ENCODE measurements at places on chromosomes 5 and 9.

DNA sequence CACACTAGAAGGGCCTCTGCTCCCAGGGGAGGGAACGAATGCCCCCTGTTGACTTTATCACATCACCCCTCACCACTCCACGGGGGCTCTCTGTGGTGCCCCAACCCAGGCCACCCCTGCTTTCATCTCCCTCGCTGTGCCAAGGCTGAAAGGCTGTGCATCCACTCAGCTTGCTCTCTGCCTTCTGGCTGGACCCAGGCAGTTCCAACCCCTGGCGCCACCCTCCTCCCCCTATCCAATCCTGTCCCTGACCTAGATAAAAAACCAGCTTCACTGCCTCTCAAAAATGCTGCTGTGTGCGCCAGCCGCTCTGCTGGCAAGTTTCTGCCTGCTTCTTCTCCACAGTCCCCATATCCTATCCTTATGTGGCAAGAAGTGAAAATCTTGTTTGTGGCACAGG lies 22.4 kb upstream of the CORO2A start:
- no peak for DNase-seq

DNA sequence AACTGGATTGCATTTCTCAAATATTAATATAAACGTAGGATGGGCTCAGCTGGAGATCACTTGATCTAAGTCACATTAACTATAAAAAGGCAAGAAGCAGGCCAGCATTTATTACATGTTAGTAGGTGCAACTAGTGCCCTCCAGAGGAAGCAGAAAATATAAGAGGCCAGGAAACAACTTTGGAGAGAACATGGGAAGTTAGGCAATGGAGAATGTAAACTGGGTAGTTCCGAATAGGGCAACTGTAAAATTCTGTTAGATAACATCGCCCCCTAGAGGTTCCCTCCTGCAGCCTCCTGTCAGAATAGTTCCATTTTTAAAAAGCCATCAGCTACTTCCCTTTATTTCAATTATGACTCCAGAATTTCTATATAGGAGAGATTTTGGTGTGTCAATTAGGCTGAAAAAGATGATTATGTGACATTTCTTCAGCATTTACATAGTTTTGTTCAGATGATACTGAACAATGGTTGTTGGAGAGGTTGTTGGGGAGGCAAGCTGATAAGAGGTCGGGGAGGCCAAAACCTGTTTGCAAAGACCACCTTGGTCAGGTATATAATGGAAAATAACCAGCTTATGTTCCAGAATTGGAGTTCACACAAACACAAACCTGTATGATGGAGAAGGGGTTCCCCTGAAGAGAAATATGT lies 22.4 kb downstream of the CCL28 start:
- peak; percentile 97 for DNase-seq

DNA sequence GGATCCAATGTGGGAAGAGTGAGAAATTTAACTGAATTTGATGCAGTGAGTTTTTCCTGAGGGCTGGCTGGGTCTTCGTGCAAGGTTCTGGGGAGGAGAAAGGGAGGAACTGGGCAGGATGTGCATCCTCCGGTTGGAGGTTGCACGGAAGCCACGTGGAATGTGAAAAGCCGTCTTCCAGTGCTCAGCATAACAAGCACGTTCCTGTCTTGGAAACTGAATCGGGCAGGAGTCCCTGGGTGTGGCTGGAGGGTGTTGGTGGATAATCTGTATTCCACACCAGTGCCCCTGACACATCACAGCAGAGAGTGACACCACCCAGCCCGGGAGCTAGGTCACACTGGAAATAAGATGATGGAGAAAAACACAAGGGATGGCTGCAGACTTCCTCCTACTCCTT lies 154.3 kb downstream of the C5orf15 start:
- no peak for DNase-seq

DNA sequence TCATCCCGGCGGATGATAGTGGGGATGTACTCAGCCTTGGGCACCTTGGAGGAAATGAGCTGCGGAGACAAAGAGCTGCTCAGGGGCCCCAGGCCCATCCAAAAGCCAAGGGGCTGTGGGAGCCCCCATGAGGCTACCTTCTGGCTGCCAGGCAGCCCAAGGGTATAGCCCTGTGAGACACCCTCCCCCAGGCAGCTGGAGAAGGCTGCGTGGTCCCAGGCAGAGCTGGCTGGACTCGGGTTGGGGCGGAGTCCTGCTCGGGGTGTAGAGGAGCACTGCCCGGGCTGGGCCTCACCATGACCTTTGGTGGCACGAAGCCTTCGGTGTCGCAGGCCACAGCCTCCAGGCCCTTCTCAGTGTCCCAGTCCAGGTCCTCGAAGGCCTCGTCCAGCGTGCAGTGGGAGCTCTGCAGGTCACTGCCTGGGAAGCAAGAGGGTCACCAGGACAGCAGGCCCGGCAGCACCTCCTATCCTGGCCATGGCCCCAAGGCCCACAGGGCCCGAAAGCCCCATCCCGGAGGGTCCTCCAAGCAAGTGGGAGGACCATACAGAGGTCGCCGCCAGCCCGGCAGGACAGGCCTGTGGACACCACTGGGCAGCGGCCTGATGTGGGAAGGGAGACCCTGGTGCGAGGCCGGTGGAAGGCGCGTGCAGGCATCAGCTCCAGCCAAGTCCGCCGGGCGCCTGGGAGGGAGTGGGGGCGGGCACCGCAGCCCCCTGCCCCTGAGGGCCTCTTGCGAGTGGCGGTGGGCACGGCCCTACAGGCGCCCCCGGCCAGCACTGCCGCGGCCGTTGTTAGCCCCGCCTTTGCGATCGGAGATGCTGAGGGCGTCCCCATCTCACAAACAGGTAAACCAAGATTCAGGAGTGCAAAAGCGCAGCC lies 6.1 kb downstream of the NSMF start:
- DNase-seq = no peak

GRCh38 chr5:3844266-3844665 lies 248.6 kb downstream of the IRX1 start:
- DNase-seq = no peak

DNA sequence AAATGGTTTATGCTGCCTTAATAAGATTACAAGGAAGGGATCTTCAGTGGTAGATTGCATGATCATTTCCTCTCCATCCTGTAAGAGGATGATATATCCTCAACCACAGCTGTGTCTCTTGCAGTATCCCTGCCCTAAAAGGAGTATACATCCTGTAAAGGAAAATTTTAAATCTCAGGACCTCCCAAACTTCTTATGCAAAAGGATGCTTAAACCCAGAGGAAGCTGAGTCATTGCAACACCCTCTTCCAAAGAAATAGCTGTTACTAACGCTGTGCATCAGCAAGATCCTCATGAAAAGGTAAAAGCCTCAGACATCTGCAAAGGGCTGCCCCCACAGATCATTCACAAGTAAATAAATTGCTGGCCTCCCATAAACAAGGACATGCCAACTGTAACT lies 599.0 kb downstream of the PRELID2 start:
- DNase-seq = peak; percentile 10

DNA sequence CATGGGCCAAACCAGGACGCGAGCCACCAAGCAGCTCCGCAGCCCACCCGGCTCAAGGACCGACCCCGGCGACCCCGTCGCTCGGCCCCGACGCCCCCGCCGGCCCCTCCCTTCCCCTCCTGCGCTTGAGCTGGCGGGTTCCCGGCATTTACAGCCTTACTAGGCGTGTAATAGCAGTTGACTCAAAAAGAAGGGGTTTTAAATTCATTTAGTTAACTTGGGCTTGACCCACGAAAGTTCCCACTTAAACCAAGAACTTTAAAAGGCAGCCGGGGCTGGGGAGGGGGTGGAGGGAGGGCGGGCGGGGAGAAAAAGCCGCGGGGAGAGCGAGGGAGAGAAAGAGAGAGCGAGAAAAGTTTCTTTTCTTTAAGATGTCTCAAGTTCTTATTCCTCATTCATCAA lies 636 bp downstream of the PRDM12 start:
- no peak for DNase-seq

GRCh38 chr9:88736136-88736637 lies 201.2 kb downstream of the NXNL2 start:
- DNase-seq = no peak

DNA sequence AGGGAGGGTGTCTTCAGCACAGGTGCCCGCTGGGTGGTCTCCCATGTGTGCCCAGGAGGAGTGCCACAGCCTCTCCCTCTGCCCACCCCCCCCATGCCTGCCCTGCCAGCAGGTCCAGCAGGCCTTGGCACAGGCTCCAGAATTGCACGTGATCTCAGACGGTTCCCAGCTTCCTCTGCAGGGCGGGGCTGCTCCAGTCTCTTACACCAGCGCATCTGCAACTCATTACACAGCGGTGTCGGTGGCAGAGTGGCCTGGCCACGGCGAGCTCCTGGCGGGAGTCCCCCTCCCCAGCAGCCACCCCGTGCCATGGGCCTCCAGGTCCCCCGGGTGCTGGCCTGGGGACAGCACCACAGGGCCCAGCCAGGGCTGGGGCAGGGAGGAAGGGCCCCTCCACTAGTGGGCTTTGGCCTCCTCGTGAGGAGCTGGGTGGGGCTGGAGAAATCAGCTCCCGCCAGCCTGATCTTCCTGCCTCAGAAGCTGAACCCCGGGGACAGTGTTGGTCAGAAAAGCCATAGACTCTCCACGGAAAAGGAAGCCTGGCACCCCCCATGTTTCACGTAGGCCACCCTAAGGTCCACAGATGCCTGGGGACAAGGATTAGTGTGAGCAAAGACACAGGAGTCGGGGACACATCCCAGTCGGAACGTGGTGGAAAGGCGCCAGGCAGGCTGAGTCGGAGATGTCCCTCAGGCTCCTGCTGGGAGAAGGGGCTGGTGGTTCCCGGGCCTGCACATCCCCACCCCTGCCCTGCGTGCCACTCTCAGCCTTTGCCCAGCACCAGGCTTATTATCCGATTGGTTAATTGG lies 40.2 kb downstream of the RXRA start:
- DNase-seq = peak; percentile 73

- no peak for DNase-seq
Measured at GRCh38 chr5:142904416-142904815, 134.2 kb downstream of the ARHGAP26 start.

- DNase-seq = peak; percentile 90
Measured at GRCh38 chr9:128895556-128895955, 13.6 kb downstream of the LRRC8A start.

- DNase-seq = no peak
Measured at GRCh38 chr5:101425339-101425859, 522.3 kb upstream of the ST8SIA4 start.

DNA sequence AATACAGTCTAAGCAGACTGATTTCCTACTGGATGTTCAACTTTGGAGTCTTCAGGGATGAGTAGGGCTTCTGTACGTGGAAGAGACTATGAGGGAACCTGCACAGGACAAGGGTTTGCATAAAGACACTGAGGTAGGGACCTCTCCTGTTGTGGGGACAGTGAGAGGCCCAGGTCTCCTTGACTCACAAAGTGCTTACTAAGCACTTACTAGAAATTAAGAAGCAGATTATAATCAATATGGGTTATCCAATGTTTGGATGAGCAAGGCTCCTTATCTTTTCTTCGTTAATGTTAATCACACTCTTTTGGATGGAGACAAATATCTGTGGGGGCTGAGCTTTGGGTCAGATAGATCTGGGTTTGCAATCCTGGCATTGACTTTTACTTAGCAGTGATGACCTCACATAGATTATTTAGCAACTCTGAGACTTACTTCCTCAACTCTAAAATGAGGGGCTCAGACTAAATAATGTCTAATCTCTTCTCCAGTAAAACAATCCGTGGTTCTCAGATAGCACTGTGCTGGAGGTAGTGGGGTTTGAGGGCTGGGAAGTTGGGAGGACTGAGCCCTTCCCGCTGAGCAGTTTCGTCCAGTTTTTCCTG lies 45.9 kb downstream of the PDCD1LG2 start:
- DNase-seq = no peak

DNA sequence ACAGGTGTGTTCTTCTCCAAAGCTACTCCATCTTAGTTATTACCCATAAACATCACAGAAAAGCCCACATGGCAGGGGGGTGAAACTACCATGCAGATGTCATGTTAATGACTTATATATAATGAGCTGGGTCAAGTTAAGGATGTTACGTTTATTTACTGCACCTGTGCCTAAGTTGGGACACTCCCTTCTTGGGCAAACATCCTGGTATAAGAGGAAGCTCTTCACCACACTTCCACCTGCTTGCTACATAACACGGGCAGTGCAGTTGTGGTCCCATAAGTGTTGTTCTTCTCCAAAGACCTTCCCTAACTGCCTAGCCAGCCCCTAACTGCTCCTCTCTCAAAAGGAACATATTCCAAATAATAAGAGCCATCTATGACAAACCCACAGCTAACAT lies 9.3 kb upstream of the ZCCHC9 start:
- no peak for DNase-seq

DNA sequence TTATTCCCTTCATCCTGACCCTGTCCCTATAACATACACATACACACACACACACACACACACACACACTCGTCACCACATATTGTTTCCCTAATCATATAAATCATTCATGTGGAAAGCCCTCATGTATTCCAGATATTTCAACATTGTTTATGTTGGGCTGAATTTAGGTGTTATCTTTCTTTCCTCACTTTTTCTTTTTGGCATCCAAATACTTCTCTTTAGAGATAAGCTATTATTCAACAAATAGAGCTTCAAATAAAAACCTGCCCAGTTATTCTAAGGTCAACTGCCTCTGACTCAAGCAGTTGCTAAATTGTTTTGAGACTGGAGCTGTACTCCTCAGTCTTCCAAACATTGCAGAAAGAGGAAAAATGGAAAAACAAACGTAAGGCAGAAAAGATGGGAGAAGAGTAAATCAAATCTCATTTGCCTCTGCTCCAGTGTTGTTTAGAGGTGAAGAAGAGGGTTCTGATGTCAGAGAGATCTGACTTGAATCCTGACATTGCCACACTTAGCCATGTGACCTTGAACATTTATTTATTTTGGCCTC lies 215.7 kb downstream of the GAS1 start:
- peak; percentile 62 for DNase-seq

GRCh38 chr5:179262126-179262920 lies 82.9 kb downstream of the ADAMTS2 start:
- no peak for DNase-seq

DNA sequence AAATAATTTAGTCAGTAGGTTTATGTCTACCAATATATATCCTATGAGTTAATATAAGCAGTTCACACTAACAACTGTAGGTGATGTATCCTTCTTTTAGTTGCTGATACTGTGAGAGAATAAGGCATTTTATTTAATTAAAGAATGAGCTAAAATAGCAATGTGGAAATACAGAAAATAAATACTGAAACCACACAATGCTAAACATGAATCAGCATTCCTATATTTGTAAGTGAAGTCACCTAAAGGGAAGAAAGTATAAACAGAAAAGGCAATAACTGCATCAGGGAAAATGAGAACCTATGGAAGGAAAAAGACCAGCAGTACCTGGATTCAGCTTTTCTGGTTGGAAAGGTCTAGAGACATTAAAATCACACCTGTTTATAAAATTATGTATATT lies 336.0 kb downstream of the PDE4D start:
- DNase-seq = peak; percentile 47

- DNase-seq = no peak
Measured at GRCh38 chr5:118441034-118441433, 547.3 kb downstream of the DTWD2 start.

DNA sequence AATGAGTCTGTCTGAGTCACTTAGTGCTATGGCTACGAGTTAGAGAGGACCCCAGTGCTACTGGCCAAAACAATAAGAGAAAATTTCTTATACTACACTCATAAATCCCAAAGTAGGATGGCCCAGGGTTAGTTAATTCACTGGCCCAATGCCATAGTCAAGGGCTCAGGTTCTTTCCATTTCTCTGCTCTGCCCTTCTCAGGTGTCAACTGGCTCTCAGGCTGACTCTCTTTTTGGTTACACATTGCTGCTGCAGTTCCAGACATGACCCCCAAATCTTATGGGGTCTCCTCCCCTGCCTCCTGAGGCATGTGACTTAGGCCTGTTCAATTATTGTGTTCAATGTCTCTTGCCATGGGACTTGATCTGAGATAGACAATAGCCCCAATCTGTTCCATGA lies 70.4 kb downstream of the ARHGEF37 start:
- no peak for DNase-seq
